ENCODE measurements at places on chromosomes 5 and 9.

- no peak for DNase-seq
Measured at GRCh38 chr5:99386406-99387077, 457.7 kb upstream of the CHD1 start.

GRCh38 chr5:175567954-175568353 is 89.6 kb downstream of the SFXN1 start:
- no peak for DNase-seq

DNA sequence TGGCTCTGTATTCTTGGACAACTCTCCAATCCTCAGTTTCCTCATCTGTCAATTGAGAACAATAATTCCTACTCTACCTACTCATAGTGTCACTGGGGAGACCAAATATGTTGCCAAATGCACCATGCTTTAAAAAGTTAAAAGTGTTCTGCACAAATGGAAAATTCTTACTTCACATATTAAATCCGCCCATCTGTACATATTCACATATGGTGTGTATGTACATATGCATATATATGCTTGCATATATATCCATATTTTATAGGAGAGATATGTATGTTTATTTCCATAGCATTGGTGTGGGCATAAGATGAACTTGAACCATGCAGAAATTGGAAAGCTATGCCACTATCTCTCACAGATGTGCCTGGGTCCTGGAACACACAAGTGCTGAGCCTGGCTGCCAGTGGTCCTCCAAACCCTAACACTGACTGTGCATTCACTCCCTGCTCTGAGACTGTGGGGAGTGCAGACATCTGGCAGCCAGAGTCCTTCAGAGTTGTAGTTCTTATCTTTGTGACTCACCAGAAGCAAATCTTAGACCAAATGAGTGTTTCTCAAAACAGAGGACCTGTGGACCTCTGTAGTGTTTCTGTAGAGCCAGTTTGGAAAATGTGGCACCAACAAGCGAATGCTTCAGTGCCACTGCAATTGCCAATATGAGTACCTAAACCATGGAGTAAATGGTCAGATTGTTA is 168.7 kb downstream of the GRIA1 start:
- no peak for DNase-seq

- DNase-seq: no peak
Measured at GRCh38 chr5:164876793-164877192, 1371.4 kb downstream of the MAT2B start.

- no peak for DNase-seq
Measured at GRCh38 chr5:25107853-25108252, 463.1 kb upstream of the CDH10 start.

DNA sequence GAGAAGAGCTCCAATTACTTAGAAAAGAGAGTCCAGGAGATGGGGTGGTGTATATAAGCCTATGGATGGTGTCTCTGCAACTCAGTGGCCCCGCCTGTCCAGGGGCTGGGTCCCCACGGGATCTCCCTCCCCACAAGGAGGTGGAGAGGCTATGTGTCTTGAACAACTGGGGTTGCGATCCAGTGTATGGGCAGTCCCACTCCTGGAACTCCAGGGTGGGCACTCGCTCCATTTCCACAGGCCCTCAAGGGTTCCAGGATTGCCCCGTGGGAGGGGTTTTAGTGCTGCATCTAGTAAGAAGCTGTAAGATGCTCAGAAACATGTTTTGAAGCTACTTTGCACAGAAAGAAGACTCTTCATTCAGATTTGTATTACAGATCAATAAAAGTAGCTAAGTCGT is 558 bp upstream of the SMAD5 start:
- no peak for DNase-seq

DNA sequence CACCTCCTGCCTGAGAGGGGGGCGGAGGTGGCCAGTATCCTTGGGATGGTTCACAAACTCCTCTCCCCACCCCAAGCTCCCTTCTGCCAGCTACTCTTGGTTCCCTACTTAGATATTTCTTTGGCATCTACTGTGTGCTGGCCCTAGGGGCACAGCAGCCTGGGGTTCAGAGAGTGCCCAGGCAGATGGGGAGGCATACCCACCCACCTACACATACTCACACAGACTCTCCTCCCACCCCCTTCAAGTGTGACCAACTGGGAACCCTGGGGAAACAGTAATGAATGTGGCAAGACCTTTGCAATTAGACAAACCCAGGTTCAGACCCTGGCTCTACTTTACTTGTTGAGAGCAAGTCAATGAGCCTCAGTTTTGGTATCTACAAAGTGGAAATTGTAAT is 44.4 kb upstream of the PSD2 start:
- no peak for DNase-seq

DNA sequence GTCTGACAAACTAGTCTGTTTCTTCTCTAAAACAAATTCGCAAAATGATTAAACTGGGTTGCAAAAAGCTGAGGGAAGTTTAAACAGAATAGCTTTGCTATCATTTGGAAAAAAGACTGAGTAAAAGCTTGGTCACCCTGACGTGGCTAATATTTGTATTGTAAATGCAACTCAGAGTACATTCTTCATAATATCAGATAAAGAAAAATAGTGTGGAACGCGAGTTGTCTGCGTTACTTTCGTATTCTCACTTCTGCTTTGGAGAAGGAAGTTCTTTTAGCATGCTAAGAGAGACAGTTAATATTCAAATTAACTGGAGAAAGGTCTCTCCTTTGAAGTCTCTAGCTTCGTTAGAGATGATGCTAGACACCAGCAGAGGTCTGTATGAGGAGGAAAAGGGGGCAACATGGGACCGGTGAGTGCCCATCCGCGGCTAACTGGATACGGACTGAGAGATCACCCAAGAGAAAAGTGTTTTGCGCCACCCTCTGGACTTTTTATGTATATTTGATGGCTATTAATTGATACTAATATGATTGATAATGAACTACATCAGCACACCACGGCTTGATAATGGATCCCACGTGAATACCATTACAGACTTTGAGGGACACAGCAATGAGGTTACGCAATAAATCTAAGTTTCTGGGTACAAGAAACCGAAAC is 2.9 kb upstream of the CNTRL start:
- no peak for DNase-seq

GRCh38 chr5:172757394-172758010 is 13.5 kb downstream of the DUSP1 start:
- no peak for DNase-seq

DNA sequence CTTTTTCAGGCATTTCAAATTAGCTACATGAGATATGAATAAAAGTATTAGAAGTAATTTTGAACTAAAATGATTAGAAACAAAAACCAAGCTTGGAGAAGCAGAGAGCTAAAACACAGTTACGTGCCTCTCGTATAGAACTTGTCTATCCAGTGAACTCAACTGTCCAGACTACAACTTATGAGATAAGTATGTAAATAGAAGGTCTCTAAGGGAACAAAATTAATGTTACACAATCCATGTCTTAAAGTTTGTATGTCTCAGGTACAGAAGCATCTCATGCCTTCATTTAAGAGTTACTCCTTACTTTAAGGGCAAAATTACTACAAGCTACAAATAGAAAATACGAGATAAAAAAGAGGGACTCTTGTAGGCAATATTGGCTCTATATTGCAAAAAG is 316.8 kb downstream of the CETN3 start:
- DNase-seq: no peak

GRCh38 chr5:4576908-4577307 is 563.2 kb upstream of the ADAMTS16 start:
- no peak for DNase-seq

DNA sequence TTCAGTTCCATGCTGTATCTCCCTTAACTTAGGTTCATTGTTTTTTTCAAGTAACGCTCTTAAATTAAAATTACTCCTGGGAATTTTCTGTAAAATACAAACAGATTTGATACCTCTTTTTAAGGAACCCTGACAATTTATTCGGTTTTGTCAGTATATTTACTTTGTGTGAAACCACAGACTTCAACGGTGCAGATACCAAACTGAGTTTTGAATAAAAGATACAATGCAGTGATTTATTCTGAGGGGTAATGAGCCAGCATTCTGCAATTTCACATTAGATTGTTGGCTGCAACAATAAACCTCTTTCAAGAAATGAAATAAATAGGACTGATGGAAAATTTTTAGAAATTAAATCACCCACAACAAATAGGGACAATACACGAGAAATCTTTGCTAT is 308.6 kb upstream of the EDIL3 start:
- no peak for DNase-seq

GRCh38 chr5:107564931-107565372 is 105.8 kb downstream of the EFNA5 start:
- DNase-seq: no peak

- DNase-seq: no peak
Measured at GRCh38 chr5:50564079-50564478, 102.4 kb upstream of the PARP8 start.
